ENCODE measurements at places on chromosomes 1 and 21.

- no peak for DNase-seq
Observed at GRCh38 chr1:1298861-1299685, 8.7 kb downstream of the ACAP3 start.

DNA sequence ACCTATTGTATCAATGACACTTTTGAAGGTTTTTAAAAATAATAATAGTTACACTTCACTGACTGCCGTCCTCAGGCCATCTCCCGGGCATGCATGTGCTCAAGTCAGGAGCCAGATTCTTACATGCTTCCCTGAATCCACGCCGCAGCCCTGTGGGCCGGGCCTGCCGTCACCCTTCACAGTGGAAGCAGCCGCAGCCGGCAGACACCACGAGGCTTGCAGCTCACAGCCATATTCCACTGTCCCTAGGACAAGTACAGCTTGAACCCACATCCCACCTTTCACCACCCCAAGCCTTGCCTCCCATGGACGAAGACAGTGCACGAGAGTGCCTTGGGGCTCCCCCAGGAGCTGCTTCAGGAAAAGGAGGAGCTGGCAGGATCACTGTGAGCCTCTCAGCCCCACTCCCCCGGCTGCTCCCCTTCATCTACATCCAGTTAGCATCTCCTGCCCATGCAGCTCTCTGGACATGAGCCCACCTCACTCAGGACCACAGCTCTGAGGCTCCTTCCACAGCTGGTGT is 77.2 kb downstream of the POFUT2 start:
- DNase-seq, result no peak

DNA sequence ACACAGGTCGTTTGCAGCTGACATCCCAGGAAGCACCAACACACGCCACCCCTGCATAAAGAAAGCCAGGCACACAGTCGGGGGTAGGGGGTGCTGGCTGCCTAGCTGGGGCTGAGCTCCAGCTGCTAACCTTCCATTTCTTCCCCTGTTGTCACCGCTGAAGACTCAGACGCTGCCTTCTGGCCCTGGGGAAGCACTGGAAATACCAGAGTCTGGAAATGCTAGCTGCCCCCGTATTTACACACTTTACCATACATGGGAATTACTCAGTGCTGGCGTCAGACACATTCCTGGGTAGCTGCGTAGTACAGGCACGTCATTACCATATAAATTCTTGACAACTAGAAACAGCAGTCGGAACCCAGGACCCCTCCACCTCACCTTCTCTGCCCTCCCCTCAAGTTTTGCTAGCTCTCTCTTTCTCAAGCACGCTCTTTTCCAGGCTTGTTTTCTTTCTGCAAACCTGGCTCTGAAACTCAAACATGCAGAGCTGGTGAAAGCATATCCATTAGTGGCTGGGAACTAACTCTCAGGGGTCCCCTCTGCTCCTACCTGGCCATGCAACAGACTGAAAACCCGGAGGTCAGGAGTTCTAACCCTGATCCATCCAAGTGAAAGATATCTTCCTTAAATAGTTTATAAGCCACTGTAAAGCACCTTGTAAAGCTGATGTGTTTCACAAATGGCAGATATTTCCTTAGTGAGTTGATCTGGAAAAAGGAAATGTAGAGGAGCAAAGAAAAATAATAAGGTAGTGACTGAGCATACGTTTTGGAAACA is 3.3 kb downstream of the CSRP1 start:
- peak; percentile 75 for DNase-seq

DNA sequence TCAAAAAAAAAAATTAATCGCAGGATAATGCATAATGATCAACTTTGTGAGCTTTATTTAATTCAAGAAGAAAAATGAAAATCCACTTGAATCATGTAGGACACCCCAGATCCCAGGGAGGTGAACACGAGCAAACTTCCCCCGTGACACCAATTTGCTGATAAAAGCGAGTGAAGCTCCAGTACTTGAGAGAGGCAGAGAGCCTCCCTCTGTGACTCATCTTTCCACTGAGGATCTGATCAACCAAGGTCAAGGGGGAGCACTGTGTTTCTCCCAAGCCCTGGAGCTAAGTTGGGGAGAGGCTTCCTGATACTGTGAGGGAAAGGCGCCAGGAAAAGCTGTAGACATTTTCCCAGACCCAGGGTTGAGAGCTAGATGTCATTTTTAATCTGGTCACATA is 160.9 kb downstream of the SLC44A5 start:
- DNase-seq, result no peak

GRCh38 chr1:77504986-77505385 is 177.5 kb downstream of the ZZZ3 start:
- DNase-seq, result no peak

GRCh38 chr1:20723159-20723536 is 5.3 kb upstream of the KIF17 start:
- DNase-seq, result no peak

- no peak for DNase-seq
Observed at GRCh38 chr1:75764057-75764655, 21.9 kb upstream of the RABGGTB start.

- DNase-seq, result no peak
Observed at GRCh38 chr1:235892734-235893413, 26.2 kb upstream of the LYST start.

GRCh38 chr1:59556398-59556797 is 258.4 kb upstream of the HOOK1 start:
- no peak for DNase-seq

- no peak for DNase-seq
Observed at GRCh38 chr1:199218065-199218464, 579.2 kb downstream of the PTPRC start.

DNA sequence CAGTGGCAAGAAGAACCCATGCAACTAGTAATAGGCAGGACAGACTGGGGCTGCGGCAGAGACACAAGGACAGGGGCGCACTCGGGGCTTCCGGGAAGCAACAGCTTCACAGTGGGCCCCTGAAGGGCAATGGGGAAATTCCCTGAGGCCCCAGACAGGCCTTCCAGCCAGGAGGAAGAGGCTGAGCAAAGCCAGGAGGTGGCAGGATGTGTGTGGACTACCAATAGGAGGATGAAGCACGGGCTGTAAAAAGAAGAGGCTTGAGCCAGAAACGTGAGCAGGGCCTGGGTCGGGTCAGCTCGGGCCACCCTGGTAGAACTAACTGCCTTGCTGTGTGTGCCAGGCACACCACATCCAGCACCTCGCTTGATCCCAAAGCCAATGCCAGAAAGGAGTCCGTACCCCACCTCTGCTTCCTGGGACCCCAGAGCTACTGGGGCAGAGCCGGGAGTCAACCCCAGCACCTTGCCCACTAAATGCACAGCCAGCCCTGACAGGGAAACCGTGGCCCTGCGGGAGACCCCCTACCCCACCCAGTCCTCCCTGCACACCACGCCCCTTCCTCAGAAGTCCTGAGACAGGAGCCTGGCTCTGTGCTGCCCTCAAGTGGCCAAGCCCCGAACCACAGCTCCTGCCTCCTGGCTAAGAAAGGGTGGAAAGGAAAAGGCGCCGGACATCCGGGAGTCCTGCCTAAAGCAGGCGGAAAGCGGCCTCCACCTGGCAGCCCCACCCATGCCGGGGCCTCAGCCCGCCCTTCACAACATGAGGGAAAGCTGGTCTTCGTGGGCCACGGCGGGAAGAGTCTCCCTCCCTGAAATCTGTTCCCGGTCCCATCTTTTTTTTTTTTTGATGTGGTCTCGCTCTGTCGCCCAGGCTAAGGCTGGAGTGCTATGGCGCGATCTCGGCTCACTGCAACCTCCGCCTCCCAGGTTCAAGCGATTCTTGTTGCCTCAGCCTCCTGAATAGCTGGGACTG is 33.7 kb downstream of the TTC39A start:
- DNase-seq, result peak; percentile 83

- DNase-seq, result no peak
Observed at GRCh38 chr1:64967381-64967780, 1.0 kb upstream of the JAK1 start.

DNA sequence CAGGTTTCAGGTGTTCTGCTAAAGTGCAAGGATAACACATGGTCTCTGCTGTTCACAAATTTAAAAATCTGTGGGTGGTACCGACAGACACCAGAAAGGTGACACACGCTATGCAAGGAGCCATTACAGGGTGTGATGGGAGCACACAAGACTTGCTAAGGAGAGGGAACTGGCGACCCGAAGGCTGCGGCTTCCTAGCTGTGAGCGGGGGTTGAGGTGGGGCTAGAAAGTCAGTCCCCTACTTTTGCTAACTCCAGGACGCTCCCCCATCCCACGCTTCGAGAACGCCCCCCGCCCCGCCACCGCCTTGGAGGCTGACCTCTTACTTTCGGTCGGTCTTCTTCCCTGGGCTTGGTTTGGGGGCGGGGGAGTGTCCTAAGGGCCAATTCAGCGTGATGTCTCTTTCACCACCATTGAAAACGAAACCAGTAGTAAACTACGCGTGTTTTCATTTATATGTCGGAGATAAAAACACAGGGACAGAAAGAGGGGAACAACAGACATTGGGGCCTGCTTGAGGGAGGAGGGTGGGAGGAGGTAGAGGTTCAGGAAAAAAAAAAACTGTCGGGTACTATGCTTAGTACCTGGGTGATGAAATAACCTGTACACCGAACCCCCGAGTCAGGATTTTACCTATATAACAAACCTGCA is 1.1 kb downstream of the CKS1B start:
- DNase-seq, result peak; percentile 71

- DNase-seq, result peak; percentile 91
Observed at GRCh38 chr1:235908742-235909520, 42.2 kb upstream of the LYST start.

GRCh38 chr21:42135386-42136052 is 64.4 kb downstream of the UMODL1 start:
- no peak for DNase-seq

- DNase-seq, result no peak
Observed at GRCh38 chr1:233659495-233659894, 45.6 kb downstream of the KCNK1 start.

DNA sequence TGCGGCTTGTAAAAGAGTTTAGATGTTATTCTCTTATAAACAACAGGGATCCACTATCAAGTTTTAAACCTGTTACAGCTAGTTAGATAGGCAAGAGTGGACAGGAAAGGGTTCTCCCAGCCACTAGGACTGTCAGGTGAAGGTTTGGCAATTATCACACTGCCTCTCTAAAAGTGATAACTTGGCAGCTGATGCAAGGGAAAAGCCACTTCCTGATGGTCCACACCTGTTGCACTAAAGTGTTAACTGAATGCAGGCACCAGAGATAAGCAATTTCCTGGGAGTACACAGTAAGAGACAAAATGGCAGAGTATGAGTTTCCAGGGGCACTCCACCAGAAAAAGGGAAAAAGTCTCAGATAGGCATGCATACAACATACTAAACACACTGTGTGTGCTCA is 99.4 kb downstream of the VAV3 start:
- no peak for DNase-seq

- no peak for DNase-seq
Observed at GRCh38 chr1:85243372-85243771, 16.1 kb downstream of the C1orf52 start.

- DNase-seq, result no peak
Observed at GRCh38 chr1:36157115-36157903, 1.3 kb downstream of the MAP7D1 start.

- DNase-seq, result no peak
Observed at GRCh38 chr1:26070296-26070962, 3.0 kb upstream of the TRIM63 start.

DNA sequence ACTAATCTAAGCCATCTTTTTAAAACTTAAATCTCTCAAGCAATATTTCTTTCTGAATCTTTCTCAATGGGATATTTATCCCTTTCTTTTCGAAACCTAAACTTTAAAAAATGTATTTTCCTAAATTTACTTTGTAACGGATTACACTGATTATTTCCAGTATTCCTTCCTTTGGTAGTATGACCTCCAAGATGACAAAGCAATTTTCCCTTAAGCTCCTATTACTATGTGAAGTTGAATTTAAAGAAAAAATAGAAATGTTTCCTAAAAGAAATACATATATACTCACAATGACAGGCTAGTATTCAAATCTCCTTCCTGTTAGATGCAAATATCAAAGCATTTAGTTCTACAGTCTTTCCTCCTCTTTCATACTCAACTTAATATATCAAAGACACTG is 15.8 kb downstream of the SCAF4 start:
- DNase-seq, result no peak

DNA sequence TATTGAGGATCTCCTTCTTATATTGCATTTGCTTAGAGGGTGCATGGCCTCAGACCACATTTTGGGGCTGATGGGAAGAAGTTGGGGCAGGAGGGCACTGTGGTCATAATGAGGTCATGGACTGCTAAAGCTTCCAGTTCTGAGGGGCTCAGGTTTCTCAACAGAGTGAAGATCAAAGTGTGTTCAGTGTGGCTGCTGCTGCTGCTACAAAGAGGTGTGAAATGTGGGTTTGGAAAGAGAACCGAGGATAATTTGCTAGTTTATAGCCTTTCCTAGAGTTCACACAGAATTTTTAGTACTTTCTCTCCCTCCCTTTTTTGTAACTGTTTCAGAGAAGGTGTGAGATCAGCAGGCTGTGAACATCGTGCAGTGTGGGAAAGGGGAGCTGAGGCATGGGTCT is 73.3 kb downstream of the CACNA1E start:
- no peak for DNase-seq

GRCh38 chr21:14308234-14308633 is 74.7 kb downstream of the HSPA13 start:
- DNase-seq, result no peak

DNA sequence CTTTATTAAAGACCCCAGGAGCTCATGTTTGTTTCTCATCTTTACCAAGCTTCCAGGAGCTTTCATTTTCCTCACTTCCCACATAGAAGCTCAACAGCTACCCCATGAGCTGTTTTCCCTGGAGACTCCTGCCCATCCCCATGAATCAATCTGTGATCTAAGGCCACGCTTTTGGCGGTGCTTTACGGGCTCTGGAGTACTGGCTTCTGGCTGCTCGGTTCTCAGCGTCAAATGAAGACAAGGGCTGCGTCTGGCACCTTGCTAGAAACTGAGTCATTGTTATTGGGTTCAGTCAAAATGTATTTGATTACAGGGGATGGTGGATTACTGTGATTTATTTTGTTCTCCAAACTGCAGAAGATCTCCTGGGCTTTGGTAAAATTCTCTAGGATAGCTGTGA is 39.9 kb downstream of the ACP6 start:
- peak; percentile 87 for DNase-seq

DNA sequence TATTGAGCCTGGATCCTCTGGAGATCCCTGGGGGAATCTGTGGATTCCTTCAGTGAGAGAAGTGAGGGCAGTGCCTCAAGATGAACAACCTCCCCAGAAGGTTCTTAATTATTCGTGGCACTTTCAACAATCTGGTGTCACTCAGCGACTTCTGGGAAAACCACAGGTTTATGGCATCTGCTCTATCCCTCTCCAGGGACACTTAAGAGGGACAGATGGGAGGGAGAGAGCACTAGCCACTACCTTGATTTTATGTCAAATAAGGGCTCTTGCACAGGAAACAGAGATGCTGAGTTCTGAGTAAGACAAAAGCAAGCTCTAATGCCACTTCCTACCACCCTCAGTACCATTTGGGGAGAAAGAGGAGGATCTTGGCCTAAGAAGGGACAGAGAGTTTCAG is 21.2 kb upstream of the CHI3L1 start:
- no peak for DNase-seq

DNA sequence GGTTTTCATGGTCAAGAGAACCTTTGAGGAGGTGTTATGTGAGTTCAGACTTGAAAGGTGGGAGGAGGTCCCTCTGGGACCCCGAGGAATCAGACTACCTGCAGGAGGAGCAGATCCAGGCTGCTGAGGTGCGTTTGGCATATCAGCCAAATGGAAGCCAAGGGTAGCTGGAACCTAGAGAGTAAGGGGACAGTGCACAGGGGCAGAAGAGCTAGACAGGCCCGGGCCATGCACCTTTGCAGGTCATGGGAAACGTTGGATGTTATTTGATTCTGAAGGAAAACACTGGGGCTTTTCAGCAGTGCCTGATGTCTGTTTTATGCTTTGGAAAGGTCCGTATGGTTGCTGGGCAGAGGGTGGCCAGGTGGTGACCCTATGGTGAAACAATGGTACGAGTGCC is 169.2 kb downstream of the PGBD5 start:
- no peak for DNase-seq

Data from MG63 (cell line).